Left ventricle myocardium superior (tissue), 1 donor: ENCODE measurements at places on chromosomes 7 and 10. TPM values are rescaled to one million over a fixed set of nuclear protein-coding genes. Genes with fewer than 3 reads are reported as not detected.

- DNase-seq = peak; percentile 67
These were observed 2.3 kb upstream of the CREB5 start for GRCh38 chr7:28409716-28410627.

The TEX36 gene
- total RNA-seq = not detected

DNA sequence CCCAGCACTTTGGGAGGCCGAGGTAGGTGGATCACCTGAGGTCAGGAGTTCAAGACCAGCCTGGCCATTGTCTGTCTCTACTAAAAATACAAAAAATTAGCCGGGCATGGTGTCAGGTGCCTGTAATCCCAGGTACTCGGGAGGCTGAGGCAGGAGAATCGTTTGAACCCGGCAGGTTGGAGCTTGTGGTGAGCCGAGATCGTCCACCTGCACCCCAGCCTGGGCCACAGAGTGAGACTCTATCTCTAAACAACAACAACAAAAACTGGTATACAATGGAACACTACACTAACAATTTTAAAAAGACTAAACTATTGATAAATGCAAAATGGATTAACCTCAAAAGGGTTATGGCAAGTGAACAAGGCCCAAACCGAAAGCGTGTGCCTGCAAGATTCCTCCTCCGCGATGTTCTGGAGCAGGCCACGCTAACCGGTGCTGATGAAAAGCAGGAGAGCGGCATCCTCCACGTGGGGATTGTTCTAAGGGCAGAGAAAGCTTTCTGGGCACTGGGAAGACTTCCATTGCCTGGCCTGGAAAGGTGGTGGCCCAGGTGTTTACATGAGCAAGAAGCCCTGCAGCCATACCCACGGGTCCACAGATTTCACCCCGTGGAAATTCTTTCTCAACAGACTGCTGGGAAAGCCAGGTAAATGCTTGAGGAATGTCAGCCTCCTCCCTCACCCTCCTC is 53.8 kb downstream of the PDGFA start:
- DNase-seq = peak; percentile 18

GRCh38 chr10:86603256-86603655 is 51.1 kb upstream of the OPN4 start:
- DNase-seq = no peak

DNA sequence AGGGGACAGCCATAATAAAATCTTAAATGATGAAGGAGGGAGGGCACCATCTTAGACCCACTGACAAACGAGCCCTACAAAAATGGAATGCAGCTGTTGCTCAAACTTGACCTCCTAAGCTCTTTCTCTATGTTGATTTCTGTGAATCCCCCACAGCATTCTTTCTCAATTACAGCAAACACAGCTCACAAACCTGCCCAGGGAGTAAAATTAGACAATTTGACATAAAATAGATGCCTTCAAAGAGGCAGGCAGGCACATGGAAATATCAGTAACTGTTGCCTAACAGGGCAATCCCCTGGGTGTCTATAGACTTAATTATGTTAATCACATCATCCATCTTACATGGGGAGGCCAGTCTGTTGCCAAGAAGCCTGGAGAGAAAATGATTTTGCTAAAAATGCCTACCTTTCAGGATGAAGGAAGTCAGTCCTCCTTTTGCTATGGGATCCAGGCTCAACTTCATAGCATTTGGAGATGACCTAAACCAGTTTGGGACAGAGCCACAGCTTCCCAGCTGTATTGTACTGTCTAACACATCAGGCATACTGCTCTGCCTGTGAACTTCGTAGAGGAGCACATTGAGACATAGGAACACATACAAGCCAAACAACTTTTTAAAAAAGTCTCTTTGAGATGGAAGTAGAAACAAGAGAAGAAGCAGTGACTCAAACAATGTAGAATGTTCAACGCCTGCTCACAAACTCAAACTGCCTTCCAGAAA is 1177.4 kb downstream of the SORCS1 start:
- DNase-seq = no peak
